ENCODE measurements at places on chromosomes 7 and 10. TPM values are rescaled to one million over a fixed set of nuclear protein-coding genes. Genes with fewer than 3 reads are reported as not detected.

OR6V1 gene
- not detected for total RNA-seq

SLC29A4 gene
- 1.7 TPM for total RNA-seq

HOXA10 gene
- total RNA-seq: not detected

HOXA11 gene
- total RNA-seq: not detected

SORCS1 gene
- total RNA-seq: not detected

SPDYE9 gene
- not detected for total RNA-seq

- DNase-seq: no peak
Observed at GRCh38 chr7:152523916-152524315, 88.1 kb upstream of the KMT2C start.

GRCh38 chr7:130777426-130777825, 43.4 kb upstream of the KLF14 start:
- DNase-seq: no peak

GRCh38 chr10:127999297-128000129, 92.6 kb downstream of the PTPRE start:
- DNase-seq: no peak

DNA sequence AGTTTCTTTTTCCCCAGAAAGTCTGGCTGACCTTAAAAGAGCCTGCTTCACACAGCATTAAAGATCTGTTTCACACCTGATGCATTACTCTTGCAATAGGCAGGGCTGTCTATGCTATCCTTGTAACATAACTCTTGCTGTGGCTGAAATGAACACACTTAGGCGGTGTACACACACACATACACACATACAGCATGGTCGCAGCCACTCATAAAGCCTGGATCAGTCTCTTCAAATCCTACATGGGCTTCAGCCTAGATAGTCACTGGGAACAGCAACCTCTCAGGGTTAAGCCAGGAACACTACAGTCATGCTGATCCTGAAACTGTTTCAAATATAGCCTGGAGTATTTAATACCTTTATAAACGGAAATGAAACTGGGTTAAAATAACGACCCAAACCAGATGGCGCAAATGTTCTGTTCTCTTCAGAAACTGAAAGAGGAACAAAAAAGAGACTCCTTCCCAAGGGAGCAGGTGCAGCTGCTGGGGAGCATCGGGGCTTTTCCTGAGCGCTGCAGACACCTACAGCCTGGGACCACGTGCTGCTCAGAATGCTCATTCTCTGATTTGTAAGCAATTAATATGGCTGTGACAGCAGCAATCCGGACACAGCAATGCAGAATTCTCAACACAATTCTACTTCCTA, 61.0 kb upstream of the SFMBT2 start:
- DNase-seq: peak; percentile 21

DNA sequence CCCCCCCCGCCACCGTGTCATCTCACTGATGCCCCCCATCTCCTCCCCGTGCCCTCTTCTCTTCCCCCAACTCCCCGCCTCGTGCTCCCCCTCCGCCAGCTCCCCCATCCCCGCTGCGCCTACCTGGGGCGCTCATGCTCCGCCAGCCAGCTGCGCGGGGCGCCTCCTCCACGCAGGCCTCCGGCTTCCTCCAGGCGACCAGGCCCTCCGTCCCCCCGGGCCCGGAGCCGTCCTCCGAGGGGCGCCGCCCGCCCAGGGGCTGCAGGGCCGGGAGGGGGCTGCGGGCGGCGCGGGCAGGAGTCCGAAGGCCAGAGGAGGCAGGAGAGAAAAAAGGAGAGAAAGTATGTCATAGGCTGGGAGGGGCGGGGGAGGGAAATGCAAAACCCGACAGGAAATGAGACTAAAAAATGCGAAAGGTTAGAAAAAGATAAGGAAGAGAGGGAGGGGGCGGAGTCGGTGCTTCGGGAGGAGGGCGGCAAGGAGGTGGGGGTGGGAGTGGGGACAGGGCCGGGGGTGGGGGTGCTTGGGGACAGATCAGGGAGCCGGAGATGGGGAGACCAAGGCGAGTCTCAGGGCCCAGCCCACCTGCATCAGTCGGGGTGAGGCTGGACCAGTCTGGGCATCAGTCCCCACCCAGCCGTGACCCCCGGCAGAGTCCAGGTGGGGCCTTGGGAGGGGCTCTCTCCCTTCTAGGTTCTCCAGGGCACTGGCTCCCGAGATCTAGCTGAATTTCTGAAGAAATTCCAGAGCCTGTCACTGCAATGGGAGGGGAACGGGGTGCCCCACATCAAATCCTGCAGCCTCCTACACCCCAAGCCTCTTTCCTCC, at the start of gene CARD11:
CARD11 (minus strand) TSS at position 324 of the 828 bp plus-strand sequence. CDS start 85,361 bp downstream, outside the sequence.
- DNase-seq: peak; percentile 72

DNA sequence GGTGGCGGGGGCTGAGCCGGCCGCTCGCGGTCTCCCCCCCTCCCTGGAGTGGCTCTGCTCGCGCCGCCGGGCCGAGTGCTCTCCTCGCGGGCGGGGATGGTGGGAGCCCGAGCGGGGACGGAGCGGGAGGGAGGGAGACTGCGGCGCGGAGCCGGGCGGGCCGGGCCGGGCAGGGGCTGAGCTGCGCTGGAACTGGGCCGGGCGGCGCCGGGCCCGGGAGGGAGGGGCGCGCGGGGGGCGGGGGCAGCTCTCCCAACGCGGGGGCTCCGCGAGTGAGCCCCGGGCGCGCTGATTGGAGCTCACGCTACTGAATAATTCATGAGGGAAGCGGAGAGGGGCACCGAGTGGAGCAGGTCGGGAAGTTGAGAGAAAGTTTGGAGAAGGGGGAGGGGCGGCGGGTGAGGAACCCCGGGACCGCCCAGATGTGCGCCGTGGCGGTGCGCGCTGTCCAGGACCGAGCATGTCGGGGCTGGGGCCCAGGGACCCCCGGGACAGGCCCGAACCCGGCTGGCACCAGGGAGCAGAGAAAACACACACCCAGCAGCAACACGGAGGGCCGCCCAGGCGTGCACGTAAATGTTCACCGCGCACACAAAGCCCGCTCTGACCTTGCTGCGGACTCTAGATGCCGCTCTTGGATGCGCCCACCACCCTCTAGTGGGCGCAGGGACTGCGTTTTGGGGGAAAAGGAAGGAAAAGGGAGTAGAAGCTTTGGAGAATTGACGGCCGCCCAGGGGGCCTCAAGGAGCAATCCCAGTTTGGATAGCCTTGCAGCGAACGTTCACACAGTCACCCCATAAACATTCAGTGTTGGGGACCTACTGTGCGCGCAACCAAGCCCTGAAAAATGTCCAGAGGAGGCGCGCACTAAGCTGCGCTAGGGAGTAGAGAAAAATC, at the start of gene EPHB4:
EPHB4 (minus strand) TSS at position 194 of the 897 bp plus-strand sequence. CDS start 493 bp downstream, outside the sequence.
- DNase-seq: no peak

- DNase-seq: peak; percentile 39
Observed at GRCh38 chr7:55439627-55440026, 74.5 kb downstream of the LANCL2 start.

GRCh38 chr7:29322023-29322712, 127.6 kb downstream of the CHN2 start:
- no peak for DNase-seq

GRCh38 chr7:37338966-37339365, 109.7 kb downstream of the ELMO1 start:
- DNase-seq: no peak

GRCh38 chr7:143359771-143360353, 2.7 kb downstream of the FAM131B start:
- DNase-seq: no peak

DNA sequence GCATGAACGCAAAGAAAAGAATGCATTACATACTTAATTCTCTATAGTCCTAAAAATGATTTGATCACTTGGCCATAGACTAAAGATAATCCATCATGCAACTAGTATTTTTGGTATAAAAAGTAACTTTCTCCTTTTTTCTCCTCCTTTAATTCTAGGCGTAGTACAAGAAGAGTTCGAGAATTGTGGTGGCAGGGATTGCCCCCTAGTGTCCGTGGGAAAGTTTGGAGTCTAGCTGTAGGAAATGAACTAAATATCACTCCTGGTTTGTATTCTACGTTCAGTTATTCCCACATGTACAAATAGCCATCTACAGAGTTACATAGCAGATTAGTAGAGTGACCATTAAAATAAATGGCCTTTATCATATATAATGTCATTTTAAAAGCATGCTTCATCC, 45.5 kb upstream of the HELLS start:
- DNase-seq: no peak

DNA sequence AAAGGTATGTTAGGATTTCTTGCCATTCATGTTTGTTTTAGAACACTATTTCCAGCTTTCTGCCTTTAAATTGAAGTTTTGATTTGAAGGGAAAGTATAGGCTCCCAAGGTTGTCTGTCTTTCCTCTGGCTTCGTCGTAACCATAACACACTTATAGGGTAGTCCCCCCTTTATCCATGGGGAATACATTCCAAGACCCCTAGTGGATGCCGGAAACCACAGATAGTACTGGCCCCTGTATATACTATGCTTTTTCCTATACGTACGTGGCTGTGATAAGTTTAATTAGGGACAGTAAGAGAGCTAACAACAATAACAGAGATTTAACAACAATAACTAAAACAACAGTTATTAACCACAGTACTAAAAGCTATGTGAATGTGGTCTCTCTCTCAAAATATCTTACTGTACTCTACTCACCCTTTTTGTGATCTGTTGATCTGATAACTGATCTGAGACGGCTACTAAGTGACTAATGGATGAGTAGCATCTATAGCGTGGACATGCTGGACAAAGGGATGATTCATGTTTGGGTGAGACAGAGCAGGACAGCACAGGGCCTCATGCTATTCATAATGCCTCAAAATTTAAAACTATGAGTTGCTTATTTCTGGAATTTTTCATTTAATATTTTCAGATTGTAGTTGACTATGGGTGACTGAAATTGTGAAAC, 273.1 kb downstream of the AUTS2 start:
- DNase-seq: no peak

DNA sequence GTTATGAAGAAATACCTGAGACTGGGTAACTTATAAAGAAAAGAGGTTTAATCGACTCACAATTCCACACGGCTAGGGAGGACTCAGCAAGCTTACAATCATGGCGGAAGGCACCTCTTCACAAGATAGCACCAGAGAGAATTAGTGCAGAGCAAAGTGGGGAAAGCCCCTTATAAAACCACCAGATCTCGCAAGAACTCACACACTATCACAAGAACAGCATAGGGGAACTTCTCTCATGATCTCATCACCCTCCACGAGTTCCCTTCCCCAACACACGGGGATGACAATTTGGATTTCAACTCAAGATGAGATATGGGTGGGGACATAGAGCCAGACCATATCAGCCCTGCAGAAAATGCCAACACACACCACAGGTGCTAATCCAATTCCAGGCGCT, 218.7 kb downstream of the PARD3 start:
- no peak for DNase-seq

GRCh38 chr7:123797673-123798531, 47.1 kb upstream of the HYAL4 start:
- no peak for DNase-seq

- no peak for DNase-seq
Observed at GRCh38 chr10:125368146-125368545, 207.8 kb upstream of the CTBP2 start.

- DNase-seq: no peak
Observed at GRCh38 chr7:70143075-70144044, 545.1 kb downstream of the AUTS2 start.

DNA sequence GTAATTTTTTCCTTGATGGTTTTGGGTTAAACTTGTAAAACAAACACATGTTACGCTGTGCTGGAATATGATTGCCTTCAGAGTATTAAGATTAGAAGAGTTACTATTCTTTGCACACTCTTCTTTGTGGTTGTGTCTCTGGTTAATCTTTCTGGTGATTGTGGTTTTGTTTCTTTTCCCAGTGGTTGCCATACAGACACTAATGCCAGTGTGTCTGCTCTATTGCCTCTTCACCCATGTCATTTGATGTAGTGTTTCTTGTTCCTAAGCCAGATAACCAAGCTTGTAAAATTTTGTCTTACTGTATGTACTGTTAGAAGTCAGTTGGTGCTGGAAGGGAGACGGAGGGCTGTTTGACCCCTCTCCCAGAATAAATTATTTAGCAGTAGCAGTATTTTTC, 124.8 kb downstream of the PHTF2 start:
- no peak for DNase-seq

DNA sequence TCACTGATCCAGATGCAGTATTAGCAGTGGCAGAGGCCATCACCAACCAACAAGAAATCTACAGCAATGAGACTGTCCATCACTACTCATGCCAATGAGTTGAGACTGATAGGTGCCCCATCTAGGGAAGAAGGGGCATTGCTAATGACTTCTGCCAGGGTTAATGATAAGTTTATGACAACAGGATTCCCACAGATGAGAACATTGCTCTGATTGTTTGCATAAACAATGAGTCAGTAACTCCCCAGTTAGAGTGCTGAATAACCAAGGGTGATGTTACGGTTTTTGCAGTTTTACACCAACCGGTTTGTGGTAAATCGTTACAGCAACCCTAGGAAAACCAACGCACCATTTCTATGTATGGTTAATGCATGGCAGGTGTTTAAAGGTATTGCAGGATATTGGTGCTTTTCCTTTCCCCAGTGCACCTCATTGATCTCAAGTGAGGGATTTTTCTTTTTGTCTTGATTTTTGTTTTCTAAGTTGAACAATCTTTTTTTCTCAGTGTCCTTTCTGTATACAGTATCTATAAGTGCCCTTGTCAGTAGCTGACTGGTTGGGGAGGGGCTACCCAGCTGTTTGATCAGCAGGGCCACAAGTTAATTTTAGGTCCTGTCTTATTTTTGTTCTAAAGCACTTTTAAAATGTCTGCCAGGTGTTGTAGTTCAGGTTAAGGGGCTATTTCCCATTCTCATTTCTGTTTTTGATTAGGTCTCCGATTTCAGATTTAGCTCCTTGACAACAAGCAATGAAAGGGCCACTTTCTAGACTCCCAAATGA, 3.9 kb upstream of the CSGALNACT2 start:
- no peak for DNase-seq

DNA sequence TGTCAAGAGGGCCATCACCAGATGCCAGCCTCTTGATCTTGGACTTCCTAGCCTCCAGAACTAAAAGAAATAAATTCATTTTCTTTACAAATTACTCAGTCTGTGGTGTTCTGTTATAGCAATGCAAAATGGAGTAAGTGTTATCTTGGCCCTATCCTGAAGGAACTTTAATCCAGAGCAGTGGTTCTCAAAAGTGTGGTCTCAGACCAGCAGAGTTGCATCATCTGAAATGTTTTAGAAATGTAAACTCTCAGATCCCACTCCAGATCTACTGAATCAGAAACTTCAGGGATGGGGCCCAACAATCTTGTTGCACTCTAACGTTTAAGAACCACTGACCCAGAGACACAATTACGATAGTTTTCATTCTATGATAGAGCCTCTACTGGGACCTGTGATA, 3.2 kb upstream of the SUPV3L1 start:
- DNase-seq: no peak

DNA sequence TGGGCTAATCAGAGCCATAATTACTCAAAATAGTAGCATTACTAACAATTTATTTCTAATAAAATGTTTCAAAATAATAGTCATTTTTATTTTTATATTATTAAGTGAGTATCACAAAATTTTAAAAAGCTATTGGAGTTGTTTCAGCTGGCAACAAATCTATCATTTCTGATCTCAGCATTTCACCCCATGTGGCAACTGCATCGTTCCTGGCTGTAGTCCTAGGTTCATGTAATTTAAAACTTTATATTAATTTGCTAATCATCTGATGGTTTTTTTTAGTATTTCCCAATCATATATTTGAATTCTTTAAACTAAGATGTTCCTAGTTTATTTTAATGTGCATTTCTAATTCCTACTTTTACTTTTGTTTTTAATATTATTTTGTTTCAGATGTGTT, 293.0 kb upstream of the AKR1E2 start:
- DNase-seq: no peak
